Activated T-cell treated with anti-CD3 and anti-CD28 coated beads for 4 hours (primary cell): ENCODE measurements at places on chromosomes 11 and 22.

DNA sequence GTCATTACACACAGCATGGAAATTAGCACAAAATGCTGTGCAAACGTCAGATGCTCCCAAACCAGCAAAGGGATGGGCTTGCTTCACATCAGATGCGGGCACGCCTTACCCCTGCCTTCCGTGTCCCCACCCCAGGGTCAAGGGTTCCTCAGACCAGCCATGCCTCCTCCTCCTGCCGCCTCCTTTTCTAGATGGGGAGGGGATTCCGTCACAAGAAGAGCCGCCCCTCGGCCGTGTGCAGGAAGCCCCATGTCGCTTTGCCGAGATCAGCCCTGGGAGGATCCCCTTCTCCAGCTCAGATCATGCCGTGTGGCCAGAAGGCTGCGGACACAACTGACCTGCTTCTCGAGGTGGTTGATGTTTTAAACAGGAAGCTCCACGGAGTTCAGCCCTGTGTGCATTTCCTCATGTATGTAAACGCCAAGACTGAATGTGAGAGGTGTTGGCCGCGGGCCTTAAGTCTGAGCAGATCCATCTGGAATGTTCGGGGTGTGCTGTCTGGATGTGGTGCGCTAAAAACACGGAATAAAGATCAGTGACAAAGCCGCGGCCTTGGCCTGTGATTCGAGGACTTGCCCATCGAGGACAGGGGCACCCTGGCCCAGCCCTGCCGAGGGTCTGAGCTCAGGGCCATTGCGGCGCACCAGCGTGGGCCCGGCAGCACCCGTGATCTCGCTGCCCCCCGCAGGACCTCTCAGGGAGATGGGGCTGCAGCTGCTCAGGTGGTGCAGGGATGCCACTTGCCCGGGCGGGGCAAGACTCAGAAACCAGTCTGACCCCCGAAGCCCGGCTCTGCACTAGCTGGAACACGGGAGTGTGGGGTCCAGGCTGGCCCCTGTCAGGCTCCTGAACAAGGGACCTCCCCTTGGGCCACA, 412.9 kb downstream of the TBC1D22A start:
- DNase-seq = no peak

GRCh38 chr22:37138849-37139561, 10.7 kb downstream of the IL2RB start:
- no peak for DNase-seq

DNA sequence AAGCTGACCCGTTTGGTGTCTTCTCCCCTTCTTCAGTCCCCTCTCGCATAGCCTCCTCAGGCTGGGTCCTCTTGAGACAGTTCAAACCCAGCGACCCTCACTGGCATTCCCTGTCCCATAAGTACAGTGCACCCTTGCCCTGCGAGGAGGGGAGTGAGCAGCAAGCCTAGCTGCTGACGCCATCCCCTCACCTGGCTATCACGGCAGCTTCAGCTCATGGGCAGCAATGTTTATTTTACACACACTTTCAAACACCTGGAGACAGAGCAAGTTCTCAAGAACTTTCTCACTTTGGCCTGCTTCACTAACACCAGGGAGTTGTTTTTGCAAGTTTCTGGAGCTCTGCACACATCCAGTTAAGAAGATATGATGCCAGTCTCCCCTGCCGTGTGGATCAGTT, 189.6 kb upstream of the E2F8 start:
- DNase-seq = no peak

DNA sequence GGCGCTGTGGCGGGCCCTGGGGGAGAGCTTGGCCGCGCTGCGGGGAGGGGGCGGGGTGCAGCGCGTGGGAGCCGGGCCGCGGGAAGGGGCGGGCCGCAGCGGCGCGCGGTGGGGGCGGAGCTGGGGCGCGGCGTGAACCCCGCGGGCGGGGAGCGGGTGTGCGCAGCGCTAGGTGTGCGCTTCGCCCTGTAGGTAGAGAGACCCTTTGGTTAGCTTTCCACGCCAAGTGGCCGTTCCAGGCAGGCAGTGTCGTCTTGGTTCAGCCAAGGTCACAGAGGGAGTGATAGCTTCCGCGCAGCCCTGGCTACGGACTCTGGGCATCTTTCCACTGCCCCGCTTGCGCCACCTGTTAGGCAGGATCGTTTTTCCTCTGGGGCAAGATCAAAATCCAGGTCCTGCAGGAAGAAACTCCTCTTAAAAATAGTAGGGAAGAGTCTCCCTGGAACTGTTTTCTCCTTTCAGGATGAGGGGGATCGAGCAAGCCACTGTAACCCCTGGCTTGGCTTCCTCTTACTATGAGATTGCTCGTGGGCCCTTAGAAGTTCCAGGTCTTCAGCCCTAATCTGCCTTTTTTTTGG, 434 bp downstream of the BANF1 start:
- no peak for DNase-seq

DNA sequence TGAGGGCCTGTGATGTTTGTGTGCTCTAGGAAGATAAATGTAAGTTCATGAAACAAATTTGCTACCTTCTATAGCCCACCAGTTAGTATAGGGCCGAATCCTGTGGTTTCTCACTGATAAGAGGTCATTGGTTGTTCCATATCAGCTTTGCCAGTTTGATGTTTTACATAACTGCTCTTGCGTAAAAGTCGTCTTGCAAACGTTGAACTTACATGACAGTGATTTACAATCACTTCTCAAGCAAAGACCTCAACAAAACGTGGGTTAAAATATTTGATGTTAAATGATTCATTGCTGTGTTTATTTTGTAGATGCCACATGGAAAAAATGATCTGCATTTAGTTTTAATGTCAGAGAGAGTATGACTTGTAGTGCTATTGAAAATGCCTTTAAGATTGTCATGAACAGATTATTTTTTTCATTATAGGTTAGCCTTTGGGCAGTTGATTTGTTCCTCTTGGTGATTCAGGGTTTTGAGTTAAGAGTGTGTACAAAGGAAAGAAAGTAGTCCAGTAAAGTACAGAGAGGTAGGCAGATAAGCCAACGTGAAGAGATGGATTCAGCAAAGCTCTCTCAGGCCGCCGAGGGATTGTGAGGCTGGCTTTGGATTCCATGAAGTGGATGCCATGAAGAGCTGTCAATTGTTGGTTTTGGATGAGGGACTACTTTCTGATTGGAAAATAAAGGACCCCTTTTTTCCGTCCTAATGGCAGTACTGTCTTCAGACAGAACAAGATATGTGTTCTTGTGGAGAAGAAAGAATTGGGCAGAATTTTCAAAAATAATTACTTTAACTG, 2.6 kb downstream of the EWSR1 start:
- no peak for DNase-seq

- no peak for DNase-seq
These were observed 48.8 kb upstream of the YWHAH start for GRCh38 chr22:31895411-31896123.

DNA sequence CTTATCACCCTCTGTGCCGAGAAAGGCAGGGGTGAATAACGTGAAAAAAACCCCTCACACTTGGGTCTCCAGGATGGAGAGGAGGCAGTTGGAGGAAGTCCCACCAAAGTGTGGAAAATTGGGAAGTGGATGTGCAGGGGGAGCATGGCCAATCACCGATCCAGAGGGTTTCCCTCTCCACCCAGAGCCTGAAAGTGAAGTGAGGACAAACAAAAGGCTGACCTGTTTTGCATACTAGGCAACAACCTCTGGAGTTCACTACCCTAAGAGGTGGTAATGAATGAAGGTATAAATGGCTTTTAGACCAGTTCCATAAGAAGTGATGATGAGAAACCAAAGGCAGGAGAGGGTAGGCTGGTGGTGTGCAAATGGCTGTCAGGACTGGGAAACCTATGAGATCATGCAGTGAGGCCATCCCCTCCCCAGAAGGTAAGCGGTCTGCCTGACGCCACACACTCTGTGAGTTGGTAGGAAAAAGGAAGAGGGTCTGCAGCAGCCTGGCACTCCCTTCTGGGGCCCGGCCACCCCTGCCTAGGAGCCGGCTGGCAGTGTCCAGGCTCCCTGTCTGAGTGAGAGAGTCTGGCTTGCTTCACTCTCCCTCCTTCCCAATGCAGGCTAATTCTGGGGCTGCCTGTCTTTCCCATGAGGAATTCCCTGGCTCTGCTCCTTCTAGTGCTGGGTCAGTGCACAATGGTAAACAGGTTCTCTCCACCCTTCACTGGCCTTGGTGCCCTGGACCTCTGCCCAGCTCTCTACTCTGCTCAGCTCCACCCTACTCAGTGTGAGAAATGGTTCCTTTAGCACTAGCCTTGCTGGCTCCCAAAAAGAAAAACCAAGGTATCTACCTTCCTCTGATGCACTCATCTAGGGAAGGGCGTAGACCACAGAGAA, 15.6 kb downstream of the TBC1D10A start:
- no peak for DNase-seq

GRCh38 chr11:118609380-118610224, 2.2 kb downstream of the PHLDB1 start:
- DNase-seq = no peak

DNA sequence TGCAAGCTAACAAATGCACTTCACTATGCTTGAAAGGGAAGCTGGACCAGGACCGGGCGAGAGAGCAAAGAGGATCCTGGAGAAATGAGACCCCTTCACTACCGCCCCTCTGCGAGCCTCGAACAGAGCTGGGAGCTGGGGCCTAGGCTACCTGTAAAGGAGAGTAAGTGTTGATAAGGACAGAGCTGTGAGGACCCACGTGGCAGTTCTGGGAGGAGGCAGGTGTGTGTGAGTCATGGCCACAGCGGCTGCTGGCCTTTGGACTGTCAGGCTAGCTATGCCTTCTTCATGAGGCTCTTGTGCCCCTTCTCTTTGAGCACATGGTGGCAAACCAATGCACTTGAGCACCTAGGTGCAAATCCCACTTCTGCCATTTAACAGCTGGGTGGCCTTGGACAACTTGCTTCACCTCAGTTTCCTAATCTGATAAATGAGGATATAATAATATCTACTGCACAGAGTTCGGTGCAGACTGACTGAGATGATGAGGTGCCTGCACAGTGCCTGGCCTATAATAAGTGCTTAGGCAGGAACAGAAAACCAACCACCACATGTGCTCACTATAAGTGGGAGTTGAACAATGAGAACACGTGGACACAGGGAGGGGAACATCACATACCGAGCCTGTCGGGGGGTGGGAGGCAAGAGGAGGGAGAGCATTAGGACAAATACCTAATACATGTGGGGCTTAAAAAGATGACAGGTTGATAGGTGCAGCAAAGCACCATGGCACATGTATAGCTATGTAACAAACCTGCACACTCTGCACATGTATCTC, 35.3 kb upstream of the KCNJ11 start:
- DNase-seq = no peak
